ENCODE measurements at places on chromosomes 1 and 21.

DNA sequence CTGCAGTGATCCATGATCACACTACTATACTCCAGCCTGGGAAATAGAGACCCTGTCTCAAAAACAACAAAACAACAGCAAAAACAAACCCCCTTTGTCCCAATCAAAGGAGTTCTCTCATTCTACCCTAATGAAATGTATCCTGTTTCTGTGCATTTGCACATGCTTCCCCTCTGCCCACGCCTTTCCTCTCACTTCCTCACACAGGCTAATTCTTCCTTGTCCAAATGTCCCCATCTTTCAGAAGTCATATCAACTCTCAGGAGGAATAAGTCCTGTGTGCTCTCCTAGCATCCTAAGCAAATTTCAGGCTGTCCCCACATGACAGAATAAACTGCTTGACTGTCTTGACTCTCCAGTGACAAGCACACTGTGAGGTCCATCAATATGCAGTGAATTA lies 8.1 kb upstream of the ATP1B1 start:
- no peak for DNase-seq

DNA sequence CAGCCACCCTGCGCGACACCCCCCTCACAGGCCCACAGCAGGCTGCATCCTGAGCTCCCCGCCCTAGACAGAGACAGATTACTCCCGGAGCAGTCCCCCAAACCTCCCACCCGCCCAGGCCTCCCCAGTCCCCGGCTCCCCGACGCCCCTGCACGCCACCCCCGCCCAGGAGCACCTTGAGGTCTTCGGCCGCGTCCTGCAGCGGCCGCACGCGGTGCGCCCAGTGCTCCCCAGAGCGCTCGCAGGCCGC lies 731 bp downstream of the TRIM11 start:
- DNase-seq: no peak

DNA sequence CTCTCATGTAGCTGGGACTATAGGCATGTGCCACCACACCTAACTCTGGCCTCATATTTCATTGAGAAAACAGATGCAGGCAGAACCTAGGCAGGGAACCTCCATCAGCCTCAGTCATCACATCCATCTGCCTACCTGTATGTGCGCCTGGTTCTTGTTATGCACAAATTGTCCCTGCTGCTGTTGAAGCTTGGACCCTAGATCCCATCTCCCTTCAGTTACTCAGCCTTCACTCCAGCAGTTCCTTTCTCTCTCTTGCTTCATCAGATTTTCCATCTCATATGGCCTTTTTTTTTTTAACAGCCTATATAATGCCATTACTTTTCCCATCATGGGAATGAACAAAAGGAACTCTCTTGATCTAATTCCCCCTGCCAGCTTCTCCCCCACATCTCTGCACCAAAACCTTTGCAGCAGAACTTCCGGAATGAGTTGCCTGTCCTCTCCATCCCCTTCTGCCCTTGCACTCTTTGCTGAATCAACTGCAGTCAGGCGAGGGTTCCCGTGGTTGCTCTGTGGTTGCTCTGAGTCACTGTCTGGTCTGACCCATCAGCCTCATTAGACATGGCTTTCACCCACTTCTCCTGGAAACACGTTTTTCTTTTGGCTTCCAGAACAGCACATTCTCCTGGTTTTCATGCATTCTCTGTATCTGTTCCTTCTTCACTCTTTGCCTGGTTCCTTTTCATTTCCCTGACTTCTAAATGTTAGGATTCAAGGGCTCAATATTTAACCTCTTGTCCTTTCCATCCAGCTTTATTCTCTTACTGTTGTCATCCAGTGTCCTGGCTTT lies 41.5 kb downstream of the UBE4B start:
- DNase-seq: peak; percentile 65

DNA sequence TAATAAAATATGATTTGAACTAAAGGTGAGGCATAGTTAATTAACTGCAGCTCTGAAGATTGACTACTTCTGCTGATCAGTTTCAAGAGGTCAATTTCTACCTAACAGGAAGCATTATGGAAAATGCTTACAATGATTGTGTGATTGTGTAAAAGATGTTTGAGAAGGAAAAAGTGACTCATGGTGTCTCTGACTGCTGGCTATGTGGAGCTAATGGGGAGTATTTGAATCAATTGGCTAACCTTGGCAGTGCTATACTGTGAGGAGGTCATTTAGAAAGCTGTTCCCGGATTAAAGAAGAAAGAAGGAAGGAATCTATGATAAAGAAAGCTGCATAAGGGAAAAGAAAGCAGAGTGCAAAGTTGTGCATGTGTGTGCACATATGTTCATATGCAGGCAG lies 376.5 kb downstream of the ADGRL2 start:
- no peak for DNase-seq

GRCh38 chr1:32044234-32044633 lies 28.5 kb upstream of the TMEM39B start:
- DNase-seq: no peak

Measured in testis (tissue), 5 donors.